ENCODE measurements at places on chromosomes 12 and 14. TPM values are rescaled to one million over a fixed set of nuclear protein-coding genes. Genes with fewer than 3 reads are reported as not detected.

The C3AR1 gene
- 2.3 TPM for total RNA-seq

The AICDA gene
- 0.43 TPM for total RNA-seq

The RASAL1 gene
- 0.38 TPM for total RNA-seq

The RESF1 gene
- total RNA-seq = 179 TPM

The TESPA1 gene
- total RNA-seq = 129 TPM

The DBX2 gene
- not detected for total RNA-seq

The FAM181A gene
- total RNA-seq = not detected

The HSPA2 gene
- total RNA-seq = 1.9 TPM

The CCDC177 gene
- not detected for total RNA-seq

The TNFAIP2 gene
- 0.18 TPM for total RNA-seq

The TM7SF3 gene
- total RNA-seq = 33.7 TPM

The SRSF9 gene
- total RNA-seq = 155 TPM

The NINJ2 gene
- 3.5 TPM for total RNA-seq

The SLC10A1 gene
- total RNA-seq = not detected

The ARHGEF40 gene
- not detected for total RNA-seq

The GRIN2B gene
- total RNA-seq = not detected

The GALNT8 gene
- total RNA-seq = 0.14 TPM

The DAAM1 gene
- total RNA-seq = 15.2 TPM

The HOTAIR gene
- total RNA-seq = not detected

The SAMD15 gene
- total RNA-seq = 0.26 TPM

All from activated naive CD4-positive, alpha-beta T cell treated with anti-CD3 and anti-CD28 coated beads, Interleukin-2, amount 10 ng/mL, durations not matched to agents 5 hours and 36 hours (primary cell).